T-helper 1 cell treated with Interleukin-12 subunit alpha and Interleukin-12 subunit beta and Interleukin-4 antibody, amounts not matched to agents 30 ng/mL and 1 ng/mL, for 36 hours (primary cell): ENCODE measurements at places on chromosomes 6 and 20. TPM values are rescaled to one million over a fixed set of nuclear protein-coding genes. Genes with fewer than 3 reads are reported as not detected.

The PRDM1 gene
- 103 and 108 TPM in 2 replicates for total RNA-seq

The ME1 gene
- 0.07 TPM in 1 of 2 replicates, not detected in the other for total RNA-seq

The PTK6 gene
- total RNA-seq: 1.2 TPM in 2 replicates

The HS3ST5 gene
- total RNA-seq: not detected in 2 replicates

The SSTR4 gene
- not detected in 2 replicates for total RNA-seq

The TSPYL4 gene
- total RNA-seq: 16.8 and 17.6 TPM in 2 replicates

The OR2J3 gene
- total RNA-seq: not detected in 2 replicates

The HEY2 gene
- not detected in 2 replicates for total RNA-seq

The INSM1 gene
- 0.29 and 0.47 TPM in 2 replicates for total RNA-seq

The RIN2 gene
- total RNA-seq: not detected in 2 replicates

The SMIM26 gene
- 46.8 and 49.3 TPM in 2 replicates for total RNA-seq

The C2 gene
- 0.12 and 1.7 TPM in 2 replicates for total RNA-seq

The DEFB124 gene
- total RNA-seq: not detected in 2 replicates

The CLPSL2 gene
- not detected in 2 replicates for total RNA-seq

The PSORS1C2 gene
- not detected in 2 replicates for total RNA-seq

The C6orf132 gene
- total RNA-seq: 0.07 and 0.15 TPM in 2 replicates

The DAAM2 gene
- not detected in 2 replicates for total RNA-seq

The ZNF165 gene
- 0.29 and 0.44 TPM in 2 replicates for total RNA-seq

The OPRL1 gene
- total RNA-seq: 0.61 and 0.64 TPM in 2 replicates

The OXT gene
- 0.61 TPM in 1 of 2 replicates, not detected in the other for total RNA-seq

The RAB44 gene
- 0.12 and 0.20 TPM in 2 replicates for total RNA-seq

The BFSP1 gene
- total RNA-seq: 3.3 TPM in 2 replicates

The GJA10 gene
- total RNA-seq: 0.15 and 0.22 TPM in 2 replicates

The PTCRA gene
- not detected in 2 replicates for total RNA-seq

The CFAP206 gene
- total RNA-seq: not detected in 2 replicates

The NHLRC1 gene
- 0.27 and 0.29 TPM in 2 replicates for total RNA-seq

The RHAG gene
- total RNA-seq: not detected in 2 replicates

The CCN6 gene
- not detected in 2 replicates for total RNA-seq

The CST1 gene
- not detected in 2 replicates for total RNA-seq

The NFATC2 gene
- 87.5 and 87.9 TPM in 2 replicates for total RNA-seq

The PACSIN1 gene
- total RNA-seq: 0.78 and 1.3 TPM in 2 replicates

The SLC35D3 gene
- total RNA-seq: not detected in 2 replicates

The CRISP3 gene
- total RNA-seq: not detected in 2 replicates

The ATP6V1G2 gene
- 1.2 and 1.4 TPM in 2 replicates for total RNA-seq

The PRELID3B gene
- total RNA-seq: 68.7 and 77.8 TPM in 2 replicates

The PARD6B gene
- total RNA-seq: 4.5 and 5.2 TPM in 2 replicates

The STMND1 gene
- not detected in 2 replicates for total RNA-seq

The HSPA1L gene
- total RNA-seq: 3.7 TPM in 2 replicates

The ANKEF1 gene
- total RNA-seq: 2.6 and 2.9 TPM in 2 replicates

The RAMACL gene
- 0.22 and 0.39 TPM in 2 replicates for total RNA-seq
